ENCODE measurements at places on chromosomes 12 and 14.
A peak's percentile ranks its signal among the peaks of the same experiment; 100 is the strongest.

- no peak for DNase-seq
Observed at GRCh38 chr14:89638891-89639290, 221.9 kb upstream of the FOXN3 start.

GRCh38 chr12:68094195-68094594, 65.3 kb downstream of the IFNG start:
- no peak for DNase-seq

DNA sequence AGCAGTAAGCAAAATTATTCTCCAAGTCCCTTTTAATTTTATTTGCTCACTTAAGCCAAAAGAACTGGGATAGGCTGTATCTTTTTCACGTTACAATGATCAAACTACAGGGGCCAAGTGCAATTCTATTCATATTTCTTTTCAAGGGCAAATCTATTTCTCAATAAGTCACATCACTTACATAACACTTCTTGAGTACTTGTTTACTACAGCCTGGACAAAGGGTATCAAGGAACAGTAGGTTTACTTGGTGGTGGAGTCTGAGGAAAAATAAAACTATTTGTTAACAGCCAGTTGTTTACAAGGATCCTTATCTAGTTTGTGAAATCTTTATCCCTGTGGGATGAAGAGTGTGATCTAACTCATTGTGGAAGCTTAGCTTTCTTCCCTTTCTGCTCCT, 72.1 kb downstream of the PDE3A start:
- DNase-seq = no peak

- no peak for DNase-seq
Observed at GRCh38 chr12:15634010-15634683, 155.0 kb downstream of the EPS8 start.

DNA sequence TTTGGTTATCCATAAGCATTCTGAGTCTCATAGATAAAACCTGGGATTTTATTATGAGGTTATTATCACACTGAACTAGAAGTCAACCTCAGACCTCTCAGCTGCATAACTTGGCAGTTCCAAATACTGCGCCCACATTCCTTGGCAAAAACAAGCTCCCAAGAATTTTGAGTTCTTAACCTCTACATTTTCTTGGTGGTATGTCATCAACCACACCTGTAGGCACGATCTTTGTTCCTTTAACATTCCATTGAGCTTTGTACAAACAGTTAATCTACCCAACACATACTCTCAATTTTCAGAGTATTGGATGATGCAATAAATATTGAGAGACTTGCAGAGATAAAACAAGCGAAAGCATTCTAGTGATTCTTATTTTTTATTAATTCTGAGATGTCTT, 371.8 kb upstream of the PRICKLE1 start:
- DNase-seq = peak; percentile 93

- peak; percentile 30 for DNase-seq
Observed at GRCh38 chr12:63276537-63277365, 125.8 kb upstream of the AVPR1A start.

DNA sequence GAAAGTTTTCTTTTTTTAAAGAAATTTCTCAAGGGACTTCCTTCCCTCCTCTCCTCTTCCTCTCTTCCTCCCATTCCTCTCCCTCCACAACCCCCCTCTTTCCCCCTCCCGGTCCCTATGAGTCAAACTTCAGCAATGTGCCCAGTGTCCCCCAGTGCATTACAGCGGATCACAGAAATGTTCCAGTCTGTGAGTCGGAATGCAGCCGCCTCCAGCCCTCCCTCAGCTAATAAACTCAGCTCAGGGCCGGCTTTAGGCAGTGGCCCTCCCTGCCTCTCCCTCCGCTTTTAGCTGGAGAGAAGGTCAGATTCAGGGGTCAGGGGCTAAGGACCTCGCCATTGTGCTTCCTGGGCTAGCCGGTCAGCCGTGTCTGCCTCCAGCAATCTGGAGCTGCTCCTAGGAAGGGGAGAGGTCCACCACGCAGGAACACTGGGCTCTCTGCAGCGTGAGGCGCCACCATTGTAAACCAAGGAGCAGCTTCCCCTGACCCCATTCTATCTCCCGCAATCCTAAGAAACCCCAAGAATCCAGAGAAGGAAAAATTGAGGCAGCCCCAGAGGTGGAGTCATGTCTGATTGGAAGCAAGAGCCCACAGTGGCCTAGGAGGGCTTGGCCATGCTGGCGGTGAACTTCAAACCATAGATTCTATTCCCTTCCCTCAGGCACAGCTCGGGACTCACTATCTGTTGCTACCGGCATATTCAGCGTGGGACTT, 1.1 kb upstream of the HDAC7 start:
- DNase-seq = peak; percentile 94

GRCh38 chr12:38638401-38638800, 267.0 kb downstream of the CPNE8 start:
- no peak for DNase-seq

GRCh38 chr12:48824112-48824511, 5.8 kb downstream of the CACNB3 start:
- DNase-seq = no peak

DNA sequence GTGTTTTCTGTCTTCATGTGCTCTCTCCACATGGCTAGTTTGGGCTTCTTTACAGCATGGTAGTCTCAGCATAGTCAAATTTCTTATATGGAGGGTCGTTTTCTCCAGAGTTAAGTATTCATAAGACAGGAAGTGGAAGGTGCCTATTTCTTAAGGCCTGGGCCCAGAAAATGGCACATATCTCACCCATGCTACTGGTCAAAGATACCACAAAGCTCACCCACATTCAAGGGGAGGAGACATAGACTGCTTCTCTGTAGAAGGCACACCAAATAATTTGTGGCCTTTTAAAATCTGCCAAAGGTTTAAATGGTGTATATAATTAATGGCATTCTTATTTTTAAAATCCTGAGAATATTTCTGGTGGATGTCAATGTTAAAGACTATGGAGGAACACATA, 44.8 kb downstream of the CCDC91 start:
- DNase-seq = no peak

DNA sequence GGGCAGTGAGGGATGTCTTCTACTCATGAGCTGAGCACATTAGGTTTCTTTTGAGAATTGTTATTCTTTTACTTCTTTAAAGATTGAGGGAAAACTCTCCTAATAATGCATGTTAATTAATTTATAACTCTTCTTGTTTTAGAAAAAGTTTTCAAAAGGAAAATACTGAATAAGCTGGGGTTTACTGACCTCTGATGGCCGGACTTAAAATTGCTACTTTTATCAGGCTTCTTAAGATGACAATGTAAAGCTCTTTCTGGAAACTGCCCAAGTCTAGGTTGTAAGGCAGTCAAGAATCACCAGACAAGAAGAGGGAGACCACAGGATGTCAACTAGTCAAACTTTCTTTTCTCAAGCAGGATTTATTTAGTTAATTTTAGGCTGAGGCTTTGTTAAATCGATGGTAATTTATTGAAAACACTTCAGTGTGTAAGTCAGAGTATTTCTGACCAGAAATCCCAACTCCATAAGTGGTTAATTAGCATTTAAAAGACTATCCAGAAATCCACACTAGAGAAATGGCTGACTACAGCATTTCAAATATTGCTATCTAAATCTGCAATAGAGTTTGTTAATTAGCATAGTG, 82.1 kb downstream of the AVPR1A start:
- peak; percentile 68 for DNase-seq

GRCh38 chr12:107254258-107254856, 161.0 kb upstream of the CRY1 start:
- DNase-seq = no peak

DNA sequence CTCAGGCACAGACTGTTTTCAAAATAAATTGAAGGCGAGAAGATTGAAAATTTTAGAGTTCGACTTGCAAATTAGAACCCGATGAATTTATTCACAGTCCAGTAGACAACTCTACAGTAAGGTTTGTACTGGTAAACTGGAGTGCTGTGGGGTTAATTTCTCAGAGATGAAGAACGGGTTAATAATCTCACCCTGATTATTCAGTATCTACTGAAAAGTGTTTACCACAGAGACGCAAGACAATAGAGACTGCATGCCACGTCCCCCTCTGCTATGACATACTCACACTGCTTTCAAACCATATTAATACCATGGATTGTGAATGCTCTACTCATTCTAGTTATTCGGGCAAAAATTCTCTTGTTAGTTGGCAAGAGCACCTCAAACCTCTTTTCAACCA, 36.1 kb downstream of the CFL2 start:
- no peak for DNase-seq

DNA sequence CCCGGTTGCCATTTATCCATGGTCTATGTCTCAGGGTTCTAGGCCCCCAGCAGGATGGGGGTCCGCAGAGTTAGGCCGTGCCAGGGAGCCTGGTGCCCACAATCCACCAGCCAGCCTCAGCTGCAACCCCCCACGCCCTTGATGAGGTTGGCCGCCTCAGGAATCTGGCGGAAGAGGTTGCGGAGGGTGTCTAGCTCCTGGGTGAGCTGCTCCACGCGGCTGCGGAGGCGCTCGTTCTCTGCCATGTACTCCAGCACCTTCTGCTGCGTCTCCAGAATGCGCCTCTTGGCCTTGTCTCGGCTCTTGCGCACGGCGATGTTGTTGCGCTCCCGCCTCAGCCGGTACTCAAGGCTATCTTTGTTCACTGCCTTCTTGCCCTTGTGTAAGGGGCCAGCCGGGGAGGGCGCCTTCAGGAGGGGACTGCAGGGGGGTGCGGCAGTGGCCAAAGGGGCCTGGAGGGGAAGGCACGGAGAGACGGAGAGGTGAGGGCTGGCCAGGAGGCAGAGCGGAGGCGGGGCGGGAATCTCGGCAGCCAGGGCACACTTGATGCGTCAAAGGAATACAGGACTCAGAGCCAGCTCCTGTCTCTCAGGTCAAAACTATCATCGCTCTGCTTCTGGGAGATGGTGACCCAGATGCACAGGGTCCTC, 1.6 kb downstream of the CEBPE start:
- no peak for DNase-seq

- DNase-seq = no peak
Observed at GRCh38 chr12:85191-85666, 18.7 kb downstream of the IQSEC3 start.

DNA sequence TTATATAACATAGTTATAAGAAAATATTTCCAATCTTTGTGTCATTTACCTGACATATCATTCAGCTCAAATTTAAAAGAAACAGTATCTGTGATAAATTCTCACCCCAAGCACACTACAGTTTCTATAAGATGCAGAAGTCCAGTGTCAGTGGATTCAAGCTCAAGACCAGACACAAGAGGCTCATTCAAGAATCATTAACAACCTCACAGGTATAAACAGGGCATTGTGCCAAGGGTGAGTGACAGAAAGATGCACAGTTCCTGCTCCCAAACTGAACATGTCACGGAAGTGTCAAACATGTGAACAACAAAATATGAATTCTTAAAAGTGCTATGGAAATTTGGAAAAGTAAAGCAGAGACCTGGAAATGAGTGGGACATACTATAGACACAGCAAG, 12.8 kb downstream of the ATP2B1 start:
- DNase-seq = no peak

- DNase-seq = peak; percentile 65
Observed at GRCh38 chr12:116346741-116347140, 69.2 kb upstream of the MED13L start.

GRCh38 chr14:102315121-102315520, 4.4 kb upstream of the ZNF839 start:
- no peak for DNase-seq

GRCh38 chr12:125167658-125168057, 102.4 kb downstream of the AACS start:
- no peak for DNase-seq

GRCh38 chr12:9940375-9940774, 8.2 kb upstream of the CLEC2A start:
- no peak for DNase-seq

DNA sequence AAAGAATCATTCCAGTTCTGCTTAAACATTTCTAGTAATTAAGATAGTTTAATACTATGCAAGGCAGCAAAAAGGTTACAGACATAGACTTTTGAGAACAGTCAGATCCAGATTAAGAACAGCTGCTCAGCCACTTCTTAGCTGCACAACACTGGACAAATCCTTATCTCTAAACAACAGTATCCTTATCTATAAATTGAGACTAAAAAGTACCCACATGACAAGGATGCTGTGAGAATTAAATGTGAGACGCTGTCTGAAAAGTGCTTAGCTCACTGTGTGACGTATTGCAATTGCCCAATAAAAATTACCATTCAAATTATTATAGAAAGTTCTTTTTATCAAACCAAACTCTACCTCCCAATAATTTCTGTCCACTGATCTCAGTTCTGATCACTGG, 35.5 kb downstream of the BORCS5 start:
- no peak for DNase-seq

DNA sequence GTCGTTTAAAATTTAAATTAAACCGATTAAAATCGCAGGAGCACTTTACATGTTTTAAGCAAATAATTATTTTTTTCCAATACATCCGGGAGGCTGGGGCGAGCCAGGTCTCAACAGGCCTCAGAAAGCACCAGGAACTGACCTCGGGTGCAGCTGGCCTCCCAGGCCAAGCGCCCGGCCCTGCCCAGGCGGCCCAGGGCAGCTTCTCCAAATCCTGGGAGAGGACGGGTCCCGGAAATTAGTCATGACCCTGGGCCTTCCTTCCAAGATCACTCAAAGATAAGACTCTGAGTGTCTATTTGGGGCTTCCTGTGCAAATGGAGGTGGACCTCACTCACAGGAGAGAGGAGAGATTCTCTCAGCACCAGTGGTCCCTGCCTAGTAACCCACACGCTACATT, 177.1 kb downstream of the BCL11B start:
- no peak for DNase-seq

- DNase-seq = no peak
Observed at GRCh38 chr14:52304248-52304904, 9.7 kb upstream of the PTGER2 start.

DNA sequence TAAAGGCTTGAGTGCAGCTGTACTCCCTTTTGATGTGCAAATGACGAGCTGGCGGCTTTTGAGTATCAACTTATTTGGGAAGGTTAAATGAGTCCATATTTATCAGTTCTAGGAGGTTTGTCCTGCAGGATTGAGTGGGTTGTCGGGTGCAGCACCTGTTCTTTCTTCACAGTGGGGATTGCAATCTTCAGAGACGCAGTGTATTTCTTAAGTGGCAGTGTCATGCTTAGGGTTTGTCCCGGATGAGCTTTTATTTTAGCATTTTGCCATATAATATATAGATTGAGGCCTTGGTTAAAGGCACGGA, 1.2 kb downstream of the FUT8 start:
- no peak for DNase-seq

DNA sequence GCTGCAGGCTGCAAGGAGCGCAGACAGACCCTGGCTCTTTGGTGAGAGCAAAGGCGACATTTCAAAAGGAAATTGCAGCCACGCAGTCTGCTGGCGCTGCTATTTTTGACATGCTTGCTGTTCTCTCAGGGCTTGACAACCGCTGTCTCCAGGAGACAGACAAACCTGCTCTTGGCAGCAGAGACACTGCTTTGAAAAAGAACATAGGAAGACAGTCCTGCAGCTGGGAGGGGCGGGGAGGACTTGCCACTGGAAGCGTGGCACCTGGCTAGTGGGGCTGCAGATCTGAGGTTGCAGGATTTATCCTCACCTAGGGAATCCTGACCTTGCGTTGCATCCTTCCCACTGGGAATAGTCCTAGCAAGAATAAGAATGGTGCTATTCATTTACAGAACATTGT, 91.8 kb upstream of the KCNA1 start:
- DNase-seq = no peak

- DNase-seq = no peak
Observed at GRCh38 chr12:100643246-100643645, 69.8 kb downstream of the GAS2L3 start.

- DNase-seq = peak; percentile 1
Observed at GRCh38 chr14:59022144-59022543, 166.3 kb upstream of the DAAM1 start.

- DNase-seq = no peak
Observed at GRCh38 chr12:89256060-89256459, 96.2 kb downstream of the DUSP6 start.

Data from A172 (cell line).